ENCODE measurements at places on chromosomes 2 and 18.

GRCh38 chr2:178530131-178530530, 49.9 kb downstream of the PLEKHA3 start:
- no peak overlapping the region for H3K4me3 ChIP-seq
- no peak for DNase-seq
- no peak overlapping the region for H3K27ac ChIP-seq
- H3K36me3 ChIP-seq: no peaks in the 10 kb centered on the region

DNA sequence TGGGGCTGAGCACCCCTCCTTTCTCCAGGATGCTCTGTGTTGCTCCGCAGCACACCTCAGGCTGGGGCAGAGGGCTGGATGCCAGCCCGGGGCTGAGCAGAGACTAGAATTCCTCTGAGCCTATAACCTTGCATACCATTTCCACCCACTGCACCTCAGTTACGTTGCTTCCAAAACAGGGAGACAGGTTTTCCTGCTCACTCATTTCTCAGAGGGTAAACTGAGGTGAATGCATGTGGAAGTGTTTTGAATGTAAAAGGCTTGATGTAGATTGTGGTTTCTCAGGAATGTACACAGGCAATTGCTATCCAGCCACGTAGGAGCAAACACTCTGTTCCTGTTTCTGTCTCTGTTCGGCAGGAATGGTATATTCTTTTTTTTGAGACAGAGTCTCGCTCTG, 45.3 kb downstream of the EDAR start:
- no peaks in the 10 kb centered on the region for H3K36me3 ChIP-seq
- H3K4me1 ChIP-seq: no peaks in the 10 kb centered on the region
- no peaks in the 10 kb centered on the region for H3K27me3 ChIP-seq
- no peak overlapping the region for H3K27ac ChIP-seq

DNA sequence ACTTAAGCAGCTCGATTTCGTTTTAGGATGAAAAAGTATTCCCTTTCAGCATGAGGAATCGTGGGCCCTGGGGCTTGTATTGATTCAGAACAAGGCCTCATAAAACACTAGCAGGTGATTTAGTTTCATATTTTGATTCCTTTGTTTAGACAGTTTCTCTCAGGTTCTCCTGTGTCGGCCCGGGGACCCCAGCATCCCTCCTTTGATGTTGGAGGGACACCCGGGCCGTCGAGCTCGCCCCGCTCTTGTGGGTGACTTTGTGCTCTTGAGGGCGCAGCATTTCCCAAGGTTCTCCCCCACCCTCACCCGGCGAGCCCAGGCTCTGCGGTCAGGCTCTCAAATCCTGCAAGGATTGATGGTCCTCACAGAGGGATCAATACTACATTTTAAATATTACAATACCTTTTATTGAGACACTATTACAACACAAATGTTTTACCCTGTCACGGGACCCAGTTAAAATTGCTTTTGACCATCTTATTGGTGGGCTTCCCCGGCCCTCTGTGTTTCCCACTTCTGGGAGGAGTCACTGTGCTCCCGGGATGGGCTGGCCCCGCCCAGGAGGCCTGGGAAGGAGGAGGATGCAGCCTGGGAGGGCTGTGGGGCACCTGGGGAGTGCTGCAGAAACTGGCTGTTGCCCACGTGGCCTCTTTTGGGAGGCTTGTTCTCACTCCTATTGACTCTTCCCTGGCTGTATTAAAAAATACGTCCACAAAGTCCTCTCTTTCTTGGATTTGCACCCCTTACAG, 222.6 kb downstream of the INSIG2 start:
- no peaks in the 10 kb centered on the region for H3K36me3 ChIP-seq
- peak overlapping the region; percentile 79 for H3K4me3 ChIP-seq
- peaks cover 28% of the 10 kb centered on the region for H3K4me1 ChIP-seq
- H3K27me3 ChIP-seq: no peaks in the 10 kb centered on the region
- peak overlapping the region; percentile 99 for H3K27ac ChIP-seq

- H3K27ac ChIP-seq: peak overlapping the region; percentile 80
- DNase-seq: peak; percentile 73
- no peaks in the 10 kb centered on the region for H3K27me3 ChIP-seq
- peak overlapping the region; percentile 59 for H3K4me3 ChIP-seq
- H3K4me1 ChIP-seq: peaks cover 33% of the 10 kb centered on the region
Measured at GRCh38 chr2:173354073-173354581, 545 bp upstream of the CDCA7 start.

DNA sequence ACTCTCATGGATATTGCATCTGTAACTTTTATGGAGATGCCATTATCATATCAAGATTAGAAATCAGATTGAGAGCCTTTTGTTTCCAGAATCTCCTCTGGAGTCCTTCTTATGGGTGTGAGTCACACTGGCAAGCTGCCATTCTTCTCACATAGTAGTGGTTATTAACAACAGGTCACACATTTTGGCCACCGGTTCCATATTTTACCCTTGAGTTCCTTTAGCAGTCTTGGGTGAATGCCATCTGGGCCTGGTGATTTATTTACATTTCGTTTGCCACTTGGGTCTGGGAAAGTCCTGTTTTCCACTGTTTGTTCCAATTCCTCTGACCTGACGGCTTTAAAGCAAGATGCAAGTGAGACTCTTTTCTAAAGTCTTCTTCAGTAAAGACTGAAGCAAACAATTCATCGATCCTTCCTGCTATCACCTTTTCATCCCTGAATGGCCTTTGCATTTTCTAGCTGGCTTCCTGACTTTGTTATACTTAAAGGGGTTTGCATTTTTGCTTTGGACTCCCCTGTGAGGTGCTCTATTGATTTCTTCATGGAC, 80.5 kb upstream of the CAVIN2 start:
- no peaks in the 10 kb centered on the region for H3K27me3 ChIP-seq
- DNase-seq: peak; percentile 18
- peaks cover 24% of the 10 kb centered on the region for H3K4me1 ChIP-seq
- H3K4me3 ChIP-seq: no peak overlapping the region
- no peaks in the 10 kb centered on the region for H3K36me3 ChIP-seq

GRCh38 chr2:162177301-162177700, 25.3 kb upstream of the GCG start:
- H3K27ac ChIP-seq: no peak overlapping the region
- no peaks in the 10 kb centered on the region for H3K27me3 ChIP-seq
- H3K4me3 ChIP-seq: no peak overlapping the region
- H3K4me1 ChIP-seq: 0 out of 2 replicates have a peak, but pooled peaks cover 3% of the 10 kb centered on the region

GRCh38 chr2:216829533-216829932, 30.3 kb downstream of the TNP1 start:
- no peak overlapping the region for H3K27ac ChIP-seq
- H3K27me3 ChIP-seq: no peaks in the 10 kb centered on the region
- no peak for DNase-seq
- no peaks in the 10 kb centered on the region for H3K36me3 ChIP-seq
- no peaks in the 10 kb centered on the region for H3K4me1 ChIP-seq

GRCh38 chr2:170284205-170284604, 106.3 kb downstream of the MYO3B start:
- no peak overlapping the region for H3K27ac ChIP-seq
- H3K36me3 ChIP-seq: no peaks in the 10 kb centered on the region
- DNase-seq: no peak
- no peak overlapping the region for H3K4me3 ChIP-seq

- H3K4me3 ChIP-seq: no peak overlapping the region
- no peaks in the 10 kb centered on the region for H3K4me1 ChIP-seq
Measured at GRCh38 chr2:106020821-106021661, 173.1 kb downstream of the UXS1 start.

DNA sequence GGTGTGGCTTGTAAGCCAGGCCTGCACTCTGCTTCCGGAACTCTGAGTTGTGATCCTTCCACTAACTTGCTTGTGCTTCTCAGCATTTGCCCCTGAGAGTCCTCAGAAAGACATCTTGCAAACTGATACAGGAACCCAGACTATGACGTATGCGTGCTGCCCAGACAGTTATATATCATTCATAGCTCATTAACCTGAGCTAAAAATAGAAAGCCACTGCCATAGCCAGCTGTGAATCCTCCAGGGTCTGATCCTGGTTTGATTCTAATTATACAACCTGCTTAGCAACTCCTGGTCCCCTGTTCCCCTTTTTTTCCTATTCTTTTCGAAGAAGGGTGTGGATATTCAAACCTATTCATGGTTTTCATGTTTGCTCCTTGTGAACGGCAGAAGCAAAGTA, 63.7 kb downstream of the MARCHF4 start:
- no peak for DNase-seq
- H3K4me1 ChIP-seq: peaks cover 9% of the 10 kb centered on the region
- no peak overlapping the region for H3K27ac ChIP-seq
- H3K36me3 ChIP-seq: no peaks in the 10 kb centered on the region
- H3K4me3 ChIP-seq: no peak overlapping the region

DNA sequence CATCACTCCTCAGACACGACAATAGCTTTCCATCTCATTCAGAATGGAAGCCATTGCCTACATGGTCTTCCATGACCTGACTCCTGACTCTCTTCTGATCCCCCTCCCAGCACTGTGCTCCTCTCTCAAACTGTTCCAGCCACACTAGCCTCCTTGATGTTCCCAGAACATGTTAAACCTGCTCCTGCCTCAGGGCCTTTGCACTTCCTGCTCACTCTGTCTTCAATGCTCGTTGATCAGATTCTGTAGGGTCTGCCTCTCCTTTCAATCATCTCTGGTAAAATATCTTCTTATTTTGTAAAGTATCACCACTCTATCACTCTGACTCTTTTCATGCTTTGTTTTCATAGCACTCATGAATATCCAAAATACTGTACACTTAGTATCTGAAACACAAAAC, 84.9 kb downstream of the SESTD1 start:
- H3K4me1 ChIP-seq: peaks cover 17% of the 10 kb centered on the region
- H3K4me3 ChIP-seq: no peak overlapping the region
- no peaks in the 10 kb centered on the region for H3K36me3 ChIP-seq
- no peak for DNase-seq
- H3K27ac ChIP-seq: no peak overlapping the region
- H3K27me3 ChIP-seq: no peaks in the 10 kb centered on the region

GRCh38 chr2:195649629-195650190, 7.3 kb upstream of the SLC39A10 start:
- H3K27me3 ChIP-seq: no peaks in the 10 kb centered on the region
- H3K36me3 ChIP-seq: no peaks in the 10 kb centered on the region

- no peaks in the 10 kb centered on the region for H3K27me3 ChIP-seq
- H3K36me3 ChIP-seq: no peaks in the 10 kb centered on the region
- no peak overlapping the region for H3K4me3 ChIP-seq
- peaks cover 52% of the 10 kb centered on the region for H3K4me1 ChIP-seq
- DNase-seq: no peak
Measured at GRCh38 chr2:69774984-69775982, 33.3 kb downstream of the ANXA4 start.

GRCh38 chr18:3478262-3478978, 28.4 kb downstream of the TGIF1 start:
- no peak overlapping the region for H3K4me3 ChIP-seq
- H3K27me3 ChIP-seq: no peaks in the 10 kb centered on the region
- peaks cover 4% of the 10 kb centered on the region for H3K4me1 ChIP-seq
- no peak overlapping the region for H3K27ac ChIP-seq
- H3K36me3 ChIP-seq: peaks cover 6% of the 10 kb centered on the region

Data from GM23338 (cell line).